NCI-H1105 treated with DMSO at 0.1 percent for 48 hours (cell line): ENCODE measurements at places on chromosomes 11 and 22.
A peak's percentile ranks its signal among the peaks of the same experiment; 100 is the strongest.

DNA sequence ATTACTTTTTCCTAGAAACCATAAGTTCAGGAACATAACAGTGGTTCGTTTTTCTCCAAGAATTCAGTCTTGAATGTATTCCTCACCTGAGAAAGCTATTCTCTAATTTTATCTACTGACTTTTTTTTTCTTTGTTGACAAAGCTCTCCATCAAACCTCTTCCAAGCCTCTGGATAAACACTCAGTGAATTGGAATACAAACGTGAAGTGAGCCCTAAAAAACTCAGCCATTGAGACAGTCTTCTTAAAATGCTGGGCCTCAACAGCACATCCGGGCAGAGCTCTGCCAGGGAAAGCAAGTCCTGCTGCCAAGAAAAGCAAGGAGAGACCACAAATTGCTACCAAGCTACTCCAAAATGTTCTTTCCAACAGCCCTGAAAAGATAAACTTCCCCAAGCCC lies 7.7 kb upstream of the SLC1A2 start:
- peak; percentile 81 for DNase-seq

DNA sequence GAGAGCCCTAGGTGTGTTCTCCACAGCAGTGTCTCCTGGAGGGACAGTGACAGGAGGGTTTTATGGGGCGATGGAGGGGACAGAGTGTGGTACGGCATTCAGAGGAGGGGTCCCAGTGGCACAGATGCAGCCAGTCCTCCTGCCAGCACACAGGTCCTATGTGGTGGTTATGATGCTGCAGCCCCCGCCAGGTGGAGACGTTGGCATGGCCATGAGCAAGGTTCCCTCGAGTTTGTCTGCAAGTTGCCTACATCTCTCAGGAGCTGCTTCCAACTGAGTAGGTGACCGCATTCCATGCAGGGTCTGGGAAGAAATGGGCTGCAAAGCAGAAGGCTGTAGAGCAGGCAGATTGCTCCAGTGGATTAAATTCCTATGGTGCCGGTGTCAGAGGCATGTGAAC lies 646.0 kb downstream of the TBC1D22A start:
- DNase-seq = no peak

GRCh38 chr22:49497266-49497665 lies 330.4 kb downstream of the BRD1 start:
- no peak for DNase-seq

GRCh38 chr11:23212807-23213206 lies 352.5 kb upstream of the CCDC179 start:
- DNase-seq = no peak

- DNase-seq = no peak
These were observed 68.5 kb downstream of the SPATA19 start for GRCh38 chr11:133776671-133777367.

GRCh38 chr11:63855975-63856374 lies 17.1 kb downstream of the MARK2 start:
- DNase-seq = no peak

GRCh38 chr11:1640076-1640946 lies 10.7 kb downstream of the KRTAP5-5 start:
- peak; percentile 69 for DNase-seq

DNA sequence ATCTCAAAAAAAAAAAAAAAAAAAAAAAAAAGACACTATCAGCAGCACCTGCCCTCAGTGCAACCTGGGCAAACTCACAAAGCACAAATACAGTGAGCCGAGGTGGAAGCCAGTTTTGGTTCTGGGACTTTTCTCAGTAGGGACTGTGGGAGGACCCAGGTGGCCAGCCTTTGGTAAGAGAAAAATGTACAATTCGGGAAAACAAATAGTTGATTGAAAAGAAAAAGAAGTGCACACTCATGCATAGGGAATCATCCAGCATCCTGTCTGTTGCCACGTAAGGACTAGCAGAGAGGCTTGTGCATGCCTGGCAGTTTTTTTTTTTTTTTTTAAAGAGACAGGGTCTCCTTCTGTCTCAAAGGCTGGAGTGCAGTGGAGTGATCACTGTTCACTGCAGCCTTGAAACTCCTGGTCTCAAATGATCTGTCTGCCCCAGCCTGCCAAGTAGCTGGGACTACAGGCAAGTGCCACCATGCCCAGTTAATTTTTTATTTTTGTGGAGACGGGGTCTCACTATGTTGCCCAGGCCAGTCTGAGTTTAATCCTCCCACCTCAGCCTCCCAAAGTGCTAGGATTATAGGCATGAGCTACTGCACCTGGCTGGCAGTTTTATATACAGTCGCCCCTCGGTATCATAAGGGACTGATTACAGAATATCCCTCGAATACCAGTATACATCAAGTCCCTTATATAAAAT lies 36.7 kb downstream of the TPST2 start:
- peak; percentile 36 for DNase-seq
